Endodermal cell (in vitro differentiated cells): ENCODE measurements at places on chromosomes 1 and 21.
A peak's percentile ranks its signal among the peaks of the same experiment; 100 is the strongest.

GRCh38 chr1:246425139-246425794 lies 81.8 kb downstream of the SMYD3 start:
- DNase-seq, result no peak

GRCh38 chr1:186178426-186179043 lies 196.5 kb downstream of the TPR start:
- no peak for DNase-seq

DNA sequence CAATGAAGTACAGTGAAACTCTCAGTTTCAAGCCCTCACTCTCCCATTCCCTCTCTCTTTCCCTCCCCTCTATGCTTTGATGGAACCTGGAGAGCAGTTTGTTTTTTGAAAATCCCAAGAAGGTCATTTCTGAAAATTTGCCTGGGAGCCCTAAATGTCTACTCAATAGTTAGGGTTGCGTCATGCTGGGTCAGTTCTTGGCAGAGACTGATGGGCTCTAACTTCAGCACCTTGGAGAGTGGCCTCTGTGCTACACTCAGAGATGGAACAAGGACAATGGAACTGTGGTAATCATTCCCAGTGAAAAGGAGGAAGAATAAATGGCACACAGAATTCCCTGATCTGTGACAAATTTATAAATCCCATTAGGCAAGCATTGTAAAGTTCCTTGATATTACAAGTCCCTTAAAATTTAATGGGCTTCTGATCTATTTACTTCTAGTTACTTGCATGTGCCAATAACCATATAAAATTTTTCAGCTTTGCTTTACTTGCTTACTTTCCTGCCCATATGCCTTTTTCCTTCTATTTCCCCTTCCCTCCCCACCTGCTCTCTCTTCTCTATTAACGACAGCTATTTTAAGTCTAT lies 182.9 kb upstream of the KCND3 start:
- DNase-seq, result peak; percentile 87

- no peak for DNase-seq
These were observed 2.1 kb downstream of the SLAMF6 start for GRCh38 chr1:160520999-160521398.

GRCh38 chr1:30718636-30719405 lies 4.6 kb downstream of the MATN1 start:
- peak; percentile 96 for DNase-seq

DNA sequence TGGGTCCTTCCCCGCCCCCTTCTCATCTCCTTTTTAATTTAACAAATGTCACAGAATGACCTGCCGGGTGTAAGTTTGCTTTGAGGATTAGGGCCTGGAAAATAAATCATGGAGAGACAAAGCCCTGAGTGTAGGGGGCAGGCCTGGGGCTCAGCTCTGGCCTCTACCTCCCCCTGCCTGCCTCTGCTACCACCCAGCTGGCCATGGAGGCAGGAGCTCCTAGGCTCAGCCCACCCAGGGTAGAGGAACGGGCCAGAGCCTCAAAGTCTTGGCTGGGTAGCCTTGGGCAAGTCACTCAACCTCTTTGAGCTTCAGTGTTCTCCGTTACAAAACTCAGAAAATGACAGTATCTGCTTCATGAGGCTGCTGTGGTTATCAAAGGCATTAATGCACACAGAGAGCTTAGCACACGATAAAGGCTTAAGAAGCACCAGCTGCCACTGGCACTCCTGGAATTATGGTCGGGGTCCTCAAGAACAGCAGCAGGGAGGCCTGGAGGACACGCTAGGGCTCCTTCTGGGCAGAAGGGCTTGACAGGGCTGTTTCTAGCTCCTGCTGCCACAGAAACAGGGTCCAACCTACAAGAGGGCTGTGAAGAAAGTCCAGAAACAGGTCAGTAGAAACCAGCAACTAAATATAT lies 39.0 kb downstream of the LRP8 start:
- DNase-seq, result no peak

- no peak for DNase-seq
These were observed 107.8 kb upstream of the TARDBP start for GRCh38 chr1:10904396-10905358.

DNA sequence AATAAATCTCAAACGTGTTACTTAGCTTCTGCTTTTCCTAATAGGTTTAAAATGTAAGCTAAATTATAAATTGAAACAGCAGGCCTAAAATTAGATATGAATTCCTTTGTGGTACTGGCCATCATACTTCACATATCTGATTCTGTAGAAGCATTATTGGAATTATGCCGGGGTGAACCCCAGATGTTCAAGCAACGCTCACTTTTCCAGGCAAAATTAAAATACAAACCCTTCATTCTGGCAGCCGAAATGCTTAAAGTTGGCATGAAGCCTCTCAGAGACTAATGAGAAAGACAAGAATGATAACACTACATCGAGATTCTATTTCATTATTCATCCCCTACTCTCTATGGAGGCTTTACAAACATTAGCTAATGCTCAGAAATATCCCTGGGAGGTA lies 1352.7 kb upstream of the ADGRL2 start:
- DNase-seq, result no peak

- DNase-seq, result peak; percentile 86
These were observed 10.8 kb downstream of the MINDY1 start for GRCh38 chr1:150995896-150996295.

DNA sequence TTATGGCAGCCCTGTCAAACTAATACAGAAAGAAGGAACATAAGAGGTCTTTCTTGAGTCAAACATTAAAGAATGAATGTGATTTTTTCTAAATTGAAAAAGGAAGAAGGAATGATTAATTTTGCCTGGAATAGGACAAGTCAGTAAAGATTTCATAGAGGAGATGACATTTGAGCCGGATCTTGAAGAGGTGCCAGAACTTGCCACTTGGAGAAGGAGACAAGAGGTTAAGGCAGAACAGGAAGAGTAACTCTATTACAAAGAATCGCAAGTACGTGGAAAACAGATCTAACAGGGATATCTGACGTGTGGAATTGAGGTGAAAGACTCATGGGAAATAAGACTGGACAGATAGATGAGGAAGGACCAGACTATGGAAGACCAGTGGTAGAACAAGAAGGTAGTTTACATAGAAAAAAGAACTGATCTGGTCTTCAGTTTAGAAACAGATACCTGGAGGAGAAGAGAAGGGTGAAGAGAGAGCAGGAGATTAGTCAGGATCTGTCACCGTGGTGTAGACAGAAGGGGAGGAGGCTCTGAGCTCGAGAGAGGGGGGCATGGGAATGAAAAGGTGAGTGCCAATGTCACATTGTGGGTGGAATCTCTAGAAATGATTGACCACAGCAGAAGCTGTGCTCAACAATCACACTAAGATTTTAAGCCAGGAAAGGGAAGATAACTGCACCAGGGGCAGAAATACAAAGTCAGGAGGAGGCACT lies 32.5 kb downstream of the RHOU start:
- no peak for DNase-seq

GRCh38 chr1:81540216-81540615 lies 260.5 kb upstream of the ADGRL2 start:
- DNase-seq, result no peak

- no peak for DNase-seq
These were observed 204.2 kb upstream of the TMEM51 start for GRCh38 chr1:14949270-14949835.

GRCh38 chr1:75014250-75014649 lies 119.9 kb upstream of the LHX8 start:
- no peak for DNase-seq

- DNase-seq, result no peak
These were observed 153.4 kb downstream of the FMN2 start for GRCh38 chr1:240244968-240245628.

DNA sequence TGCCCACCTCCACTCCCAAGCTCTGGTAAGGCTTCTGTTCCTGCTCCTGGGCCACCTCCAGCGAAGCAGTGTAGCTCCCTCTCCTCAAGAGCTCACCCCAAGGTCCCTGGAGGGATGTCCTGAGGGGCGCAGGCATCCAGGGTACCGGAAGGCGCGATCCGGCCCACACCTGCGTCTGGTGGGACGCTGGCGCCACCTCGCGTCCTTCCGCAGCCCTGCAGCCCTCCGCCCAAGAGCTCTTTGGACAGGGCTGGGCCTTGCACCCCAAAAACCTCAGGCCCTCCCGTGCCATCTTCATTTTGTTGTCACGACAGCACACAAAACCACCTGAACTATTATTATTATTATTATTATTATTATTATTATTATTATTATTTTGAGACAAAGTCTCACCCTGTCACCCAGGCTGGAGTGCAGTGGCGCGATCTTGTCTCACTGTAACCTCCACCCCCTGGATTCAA lies 49.2 kb upstream of the PAX7 start:
- peak; percentile 86 for DNase-seq
